ENCODE measurements at places on chromosomes 2 and 18.

DNA sequence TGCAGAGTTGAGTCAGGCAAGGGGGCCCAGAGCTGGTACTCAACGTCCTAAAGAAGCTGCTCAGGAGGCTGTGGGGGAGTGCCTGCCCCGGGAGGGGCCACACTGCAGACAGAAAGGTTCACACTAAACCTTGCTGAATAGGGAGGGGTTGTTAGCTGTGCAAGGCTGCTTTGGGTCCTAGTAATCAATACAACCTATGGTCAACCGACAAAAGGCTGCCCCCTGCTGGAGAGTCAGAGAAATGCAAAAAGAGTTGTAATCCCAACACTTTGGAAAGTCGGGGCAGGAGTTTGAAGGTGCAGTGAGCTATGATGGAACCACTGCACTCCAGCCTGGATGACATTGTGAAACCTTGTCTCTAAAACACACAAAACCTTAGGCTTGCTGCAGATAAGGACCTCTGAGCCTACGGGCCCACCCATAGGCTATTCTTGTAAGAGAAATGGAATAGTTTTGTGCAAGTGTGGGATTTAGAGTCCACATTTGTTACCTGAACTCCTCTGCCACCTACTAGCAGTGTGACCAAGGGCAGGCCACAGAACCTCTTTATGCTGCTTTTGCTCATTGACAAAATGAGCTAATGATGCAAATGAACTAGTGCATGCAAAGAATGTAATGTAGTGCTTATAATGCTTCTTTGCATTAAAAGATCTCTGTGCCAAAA is 81.5 kb downstream of the PRPF40A start:
- no peak for DNase-seq

GRCh38 chr2:143123911-143124310 is 5.3 kb upstream of the ARHGAP15 start:
- DNase-seq = no peak

- no peak for DNase-seq
Measured at GRCh38 chr2:219507581-219508443, 6.5 kb upstream of the ASIC4 start.

GRCh38 chr18:57980573-57981307 is 63.3 kb upstream of the NEDD4L start:
- DNase-seq = no peak

- DNase-seq = no peak
Measured at GRCh38 chr2:42029171-42029570, 18.6 kb upstream of the PKDCC start.

DNA sequence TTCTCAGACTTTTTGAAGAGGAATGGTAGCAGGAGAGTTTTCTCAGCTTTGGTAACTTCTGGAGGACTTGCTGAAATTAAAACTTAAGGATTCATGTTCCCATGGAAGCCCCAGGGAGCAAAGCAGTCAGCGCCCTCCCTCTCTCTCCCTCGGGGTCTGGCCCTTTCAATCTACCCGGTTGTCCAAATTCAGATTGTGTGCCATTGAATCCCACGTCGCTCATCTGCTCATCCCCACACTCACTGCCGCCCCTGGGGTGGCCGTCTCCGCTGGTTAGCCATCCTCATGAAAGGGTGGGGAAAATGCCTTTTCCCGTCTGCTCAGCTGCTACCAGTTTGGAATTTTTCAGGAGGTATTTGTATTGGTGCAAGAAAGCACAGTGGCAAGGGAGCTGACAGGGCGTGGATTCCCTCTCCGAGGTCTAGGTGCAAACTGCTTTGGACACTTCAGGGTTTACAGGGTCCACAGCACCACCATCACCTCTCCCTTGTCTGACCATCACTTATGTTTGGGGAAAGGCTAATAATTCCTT is 27.1 kb downstream of the MCFD2 start:
- no peak for DNase-seq

- DNase-seq = no peak
Measured at GRCh38 chr2:187505065-187505672, 49.1 kb downstream of the TFPI start.

GRCh38 chr18:30487962-30488361 is 554.6 kb downstream of the DSC3 start:
- no peak for DNase-seq

DNA sequence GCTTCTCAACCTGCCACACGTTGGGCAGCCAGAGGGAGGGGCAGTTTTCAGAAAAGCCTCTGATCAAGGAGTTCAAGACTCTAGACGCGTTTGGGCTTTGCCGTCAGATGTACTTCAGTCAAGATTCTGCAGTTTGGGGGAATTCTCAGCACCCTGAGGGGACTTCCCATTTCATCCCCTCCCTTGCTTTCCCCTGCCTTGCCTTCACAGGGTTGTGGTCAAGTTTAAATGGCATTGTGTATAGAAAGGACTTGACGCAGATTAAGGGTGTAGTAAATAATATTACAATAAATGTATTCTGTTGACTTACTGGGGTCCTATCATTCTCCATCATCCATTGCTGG is 198.3 kb upstream of the NABP1 start:
- DNase-seq = no peak

GRCh38 chr2:173523497-173523896 is 168.8 kb downstream of the CDCA7 start:
- DNase-seq = no peak

- DNase-seq = no peak
Measured at GRCh38 chr2:52995424-52995823, 772.2 kb upstream of the CHAC2 start.

DNA sequence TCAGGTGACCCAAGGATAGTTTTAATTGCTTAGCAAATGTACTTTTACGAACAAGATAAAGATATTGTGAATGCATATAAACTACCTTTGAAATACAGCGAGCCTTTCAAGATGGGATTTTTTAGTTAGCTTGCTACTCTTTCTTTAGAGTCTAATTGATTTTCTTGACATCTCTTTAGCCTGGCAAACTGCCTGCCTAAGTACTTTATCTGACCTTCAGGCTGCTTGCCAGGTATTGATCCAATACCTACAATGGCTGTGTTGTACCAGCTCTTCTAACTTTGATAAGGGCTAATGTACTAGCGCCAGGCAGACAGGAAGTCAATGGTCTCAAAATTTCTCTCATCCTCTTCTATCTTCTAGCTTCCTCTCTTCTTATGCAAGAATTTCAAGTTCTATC is 414.4 kb upstream of the ACVR2A start:
- no peak for DNase-seq

- DNase-seq = no peak
Measured at GRCh38 chr18:50665015-50665414, 105.1 kb downstream of the MAPK4 start.

GRCh38 chr2:4947911-4948310 is 744.3 kb upstream of the SOX11 start:
- DNase-seq = no peak

DNA sequence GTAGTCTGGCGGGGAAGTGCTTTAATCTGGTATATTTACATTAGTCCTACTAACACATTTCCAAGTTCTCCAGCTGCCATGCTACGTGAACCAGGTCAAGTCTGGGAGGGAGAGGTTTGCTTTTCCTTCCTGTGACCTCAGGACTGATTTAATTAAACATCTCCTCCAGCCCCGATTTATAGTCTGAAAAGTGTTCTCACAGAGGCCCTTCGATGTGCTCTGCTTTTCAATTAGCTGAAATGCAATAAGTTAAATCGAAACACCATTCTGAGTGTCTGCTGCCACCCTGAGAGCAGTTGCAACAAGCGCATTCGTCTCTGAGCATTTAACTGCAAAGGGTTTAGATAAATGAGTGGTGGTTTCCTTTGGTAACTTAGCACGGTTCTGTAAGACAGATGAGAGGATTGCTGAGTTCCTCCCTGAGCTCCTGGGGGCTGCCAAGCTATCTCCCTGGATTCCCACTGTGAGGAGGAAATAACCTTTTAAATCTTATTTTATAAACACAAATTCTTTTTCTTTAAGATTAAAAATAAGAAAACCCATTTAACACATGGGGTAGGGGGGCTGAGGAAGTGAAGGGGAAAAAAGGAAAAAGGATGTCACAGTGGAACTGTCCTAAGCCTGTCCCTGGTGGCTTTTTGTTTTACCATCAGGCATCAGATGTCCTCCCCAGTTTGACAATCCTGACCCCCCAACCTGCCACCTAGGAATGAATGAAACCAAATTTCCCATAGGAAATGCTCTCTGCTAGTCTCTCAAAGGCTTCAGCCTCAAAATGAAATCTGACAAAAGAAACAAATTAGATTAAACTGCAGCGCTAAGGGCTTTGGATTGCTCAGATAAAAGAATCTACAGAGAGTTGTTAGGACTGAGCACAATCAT is 56.5 kb upstream of the CREB1 start:
- DNase-seq = no peak

- DNase-seq = peak; percentile 59
Measured at GRCh38 chr2:227324995-227325838, at the start of gene MFF. Gene MFF, plus strand, starts transcription at chr2:227325251. Its CDS starts 5,415 bp downstream, at chr2:227330666.

- no peak for DNase-seq
Measured at GRCh38 chr18:49691177-49691608, 122.1 kb downstream of the ACAA2 start.

DNA sequence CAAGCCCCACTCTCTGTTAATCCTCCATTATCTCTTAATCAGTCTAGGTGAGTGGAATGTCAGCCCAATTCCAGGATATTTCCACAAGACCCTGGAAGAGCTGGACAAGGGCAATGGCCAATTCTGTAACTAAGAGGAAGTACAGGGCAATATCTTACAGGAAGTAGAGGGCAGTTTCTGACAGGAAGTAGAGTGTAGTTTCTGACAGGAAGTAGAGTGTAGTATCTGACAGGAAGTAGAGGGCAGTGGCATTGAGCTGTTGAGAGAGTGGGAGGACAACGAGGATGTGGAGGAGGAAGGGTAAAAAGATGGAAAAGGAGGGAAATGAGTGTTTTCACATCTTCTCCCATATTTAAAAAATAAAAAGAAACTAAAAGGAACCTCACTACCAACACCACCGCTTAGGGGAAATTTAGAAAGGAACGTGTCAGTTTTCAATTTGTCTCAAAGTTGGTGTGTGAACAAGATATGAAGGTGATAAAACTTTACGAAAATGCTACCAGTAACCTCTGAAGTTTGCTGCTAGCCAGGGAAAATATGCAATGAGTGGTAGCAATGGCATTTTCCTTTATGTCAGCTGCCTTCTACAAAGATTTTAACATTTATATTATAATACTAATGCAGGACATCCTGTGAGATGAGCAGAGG is 430.9 kb upstream of the HNRNPA3 start:
- no peak for DNase-seq

GRCh38 chr2:197179744-197180498 is 130.7 kb downstream of the ANKRD44 start:
- DNase-seq = no peak

DNA sequence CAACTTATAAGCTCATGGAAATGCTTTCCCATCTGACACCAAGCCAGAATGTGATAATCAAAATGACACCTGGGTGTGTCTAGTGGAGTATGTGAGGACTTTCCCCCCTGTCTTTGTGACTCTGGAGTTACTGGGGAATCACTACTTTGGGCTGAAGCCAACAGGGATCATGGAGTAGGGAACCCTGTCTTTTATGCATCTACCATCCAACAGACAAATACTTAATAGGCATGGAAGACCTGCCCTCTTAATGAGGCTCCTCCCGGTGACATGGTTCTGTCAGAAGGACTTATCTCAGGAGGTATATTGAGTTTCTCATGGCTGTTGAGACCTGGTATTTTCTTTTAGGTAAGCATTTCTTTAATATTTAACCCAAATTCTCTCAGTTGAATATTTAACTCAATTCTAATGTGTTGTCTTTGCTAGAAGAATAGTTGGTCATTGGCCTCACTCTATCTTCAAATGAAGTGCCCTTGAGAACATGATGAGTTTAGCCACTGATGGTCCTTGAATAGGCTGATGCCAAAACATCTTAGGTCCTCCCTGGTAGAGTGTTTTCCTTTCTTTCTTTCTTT is 42.1 kb downstream of the TGIF1 start:
- no peak for DNase-seq

DNA sequence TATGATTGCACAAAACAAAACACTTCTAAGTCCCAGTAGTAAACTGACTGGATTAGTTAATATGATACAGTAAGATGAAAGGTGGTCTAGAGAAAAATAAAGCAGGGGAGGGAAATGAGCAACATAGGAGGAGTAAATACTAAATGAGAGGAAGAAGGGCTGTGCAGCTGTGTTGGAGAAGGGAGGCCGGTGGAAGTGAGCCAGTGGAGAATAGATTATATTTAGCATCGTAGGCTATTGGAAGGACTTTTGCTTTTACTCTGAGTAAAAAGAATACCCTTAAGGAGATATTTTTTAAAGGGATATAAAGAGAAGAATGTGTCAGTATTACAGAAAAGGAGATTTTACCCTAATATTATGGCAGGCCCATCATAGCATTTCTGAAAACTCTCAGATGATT is 12.7 kb downstream of the WDR75 start:
- no peak for DNase-seq

DNA sequence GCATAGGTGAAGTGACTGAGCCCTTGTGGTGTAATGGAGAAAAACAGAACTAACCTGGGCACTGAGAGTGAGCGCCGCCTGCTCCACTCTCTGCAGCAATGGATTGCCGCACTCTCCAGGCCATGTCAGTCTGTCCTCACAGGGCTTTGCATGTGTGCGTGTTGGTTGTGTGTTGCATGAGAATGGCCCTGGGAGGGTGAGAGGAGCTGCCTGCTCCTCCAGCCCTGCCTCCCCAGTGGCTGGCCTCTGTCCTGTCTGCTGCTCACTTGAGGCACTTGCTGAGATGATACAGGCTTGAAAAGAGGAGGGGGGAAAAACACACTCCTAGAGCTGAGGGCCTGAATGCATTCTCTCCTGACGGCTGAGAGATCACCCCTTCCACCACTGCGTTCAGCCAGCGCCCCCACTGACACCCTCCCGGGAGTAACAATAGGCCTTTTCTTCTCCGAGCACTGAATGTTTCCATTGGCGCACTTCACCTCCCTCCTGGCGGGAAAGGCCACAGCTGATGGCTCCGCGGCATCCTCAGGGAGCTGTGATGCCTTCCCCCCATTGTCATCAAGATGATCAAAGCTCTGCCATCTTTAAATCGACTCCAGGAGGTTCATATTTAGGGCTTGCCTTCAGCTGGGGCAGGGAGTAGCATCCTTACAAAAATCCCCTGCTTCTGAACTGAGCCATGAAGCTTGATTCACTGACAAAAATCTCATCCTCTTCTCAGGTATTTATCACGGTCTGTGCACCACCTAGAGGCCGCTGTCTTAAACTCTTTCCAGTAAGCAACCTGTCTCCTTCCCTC is 49.9 kb upstream of the DAPL1 start:
- DNase-seq = no peak

DNA sequence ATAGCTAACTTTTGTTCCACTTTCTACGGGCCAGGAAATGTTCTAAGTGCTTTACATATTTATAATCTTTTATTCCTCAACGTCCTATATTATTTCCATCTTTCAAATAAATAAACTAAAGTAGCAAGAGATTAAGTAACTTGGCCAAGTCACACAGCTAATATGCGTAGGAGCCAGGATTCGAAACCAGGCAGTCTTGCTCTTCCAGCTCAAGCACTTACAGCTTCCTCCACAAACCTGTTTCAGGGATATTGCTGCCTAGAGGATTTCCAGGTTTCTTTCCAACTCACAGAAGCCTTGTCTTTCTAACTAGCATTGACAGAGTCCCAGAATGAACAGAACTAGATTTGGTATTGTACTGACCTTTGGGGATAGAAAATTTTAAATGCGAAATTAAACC is 102.5 kb downstream of the FIGN start:
- DNase-seq = no peak

GRCh38 chr18:77250926-77251729 is 1.5 kb downstream of the GALR1 start:
- DNase-seq = no peak

- no peak for DNase-seq
Measured at GRCh38 chr2:204024906-204025475, 88.4 kb downstream of the ICOS start.
